ENCODE measurements at places on chromosomes 6 and 20.

DNA sequence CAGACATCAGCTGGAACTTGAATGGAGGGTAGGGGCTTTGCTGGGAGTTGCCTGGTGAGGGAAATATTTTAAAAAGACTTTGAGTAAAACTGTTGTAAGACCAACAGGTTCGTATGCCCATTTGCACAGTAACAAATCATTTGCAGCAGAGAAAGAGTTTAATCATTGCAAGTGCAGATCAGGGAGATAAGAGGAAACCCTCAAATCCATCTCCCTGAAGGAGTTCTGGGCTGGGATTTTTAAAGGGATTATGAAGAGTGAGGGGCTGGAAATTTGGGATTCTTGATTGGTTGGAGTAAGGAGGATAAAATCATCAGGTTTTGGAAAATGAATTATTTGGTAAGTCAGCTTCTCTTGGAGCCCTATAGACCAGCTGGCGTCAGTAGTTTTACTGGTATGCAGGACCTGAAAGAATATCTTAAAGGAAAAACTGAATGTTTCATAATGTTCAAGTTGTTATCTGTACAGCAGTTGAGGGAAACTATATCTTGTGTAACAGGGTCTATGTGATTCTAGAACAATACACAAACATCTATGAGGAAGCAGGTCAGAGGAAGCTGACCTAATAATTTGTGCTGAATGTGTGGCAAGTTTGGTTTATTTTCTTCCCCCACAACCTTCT lies 295.5 kb downstream of the PLCB1 start:
- DNase-seq: no peak

DNA sequence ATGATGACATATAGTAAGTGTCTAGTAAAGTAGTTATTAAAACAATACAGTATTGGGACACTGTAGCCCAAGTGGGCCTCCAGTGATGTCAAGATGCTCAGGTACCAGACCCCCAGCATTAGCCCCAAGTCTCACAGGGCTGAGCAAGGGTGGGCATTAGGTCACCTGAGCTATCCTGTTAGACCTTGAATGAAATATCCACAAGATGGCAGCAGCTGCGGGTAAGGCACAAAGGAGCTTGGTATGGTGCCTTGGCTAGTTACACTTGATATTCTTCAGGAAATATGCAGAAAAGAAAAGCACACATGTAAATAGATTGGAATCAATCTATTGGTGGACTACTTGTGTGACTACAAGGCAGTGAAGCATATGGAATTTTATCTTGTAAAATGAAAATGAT lies 701.8 kb upstream of the ADGRB3 start:
- DNase-seq: no peak

DNA sequence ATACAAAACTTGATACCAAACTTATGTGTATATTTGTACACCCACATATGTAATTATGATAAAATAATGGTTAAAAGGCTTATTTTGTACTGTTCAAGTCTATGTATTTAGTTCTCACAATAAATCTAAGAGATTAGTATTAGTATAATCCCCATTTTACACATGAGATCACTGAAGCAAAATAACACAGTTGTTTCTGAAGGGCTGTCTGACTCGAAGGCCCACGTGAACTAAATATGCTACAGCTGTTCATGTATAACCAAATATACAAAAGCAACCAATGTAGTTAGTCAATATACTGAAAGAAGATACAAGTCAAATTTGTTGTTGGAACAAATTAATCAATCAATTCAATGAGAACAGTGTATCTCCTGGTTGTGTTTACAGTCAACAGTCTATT lies 959.2 kb downstream of the EPHA7 start:
- DNase-seq: no peak

- DNase-seq: no peak
Measured at GRCh38 chr6:158686791-158687381, 37.0 kb downstream of the SYTL3 start.

All from SJSA1 (cell line).